ENCODE measurements at places on chromosomes 7 and 10.

GRCh38 chr10:47063858-47064257, 152.6 kb downstream of the PTPN20 start:
- no peak for DNase-seq

DNA sequence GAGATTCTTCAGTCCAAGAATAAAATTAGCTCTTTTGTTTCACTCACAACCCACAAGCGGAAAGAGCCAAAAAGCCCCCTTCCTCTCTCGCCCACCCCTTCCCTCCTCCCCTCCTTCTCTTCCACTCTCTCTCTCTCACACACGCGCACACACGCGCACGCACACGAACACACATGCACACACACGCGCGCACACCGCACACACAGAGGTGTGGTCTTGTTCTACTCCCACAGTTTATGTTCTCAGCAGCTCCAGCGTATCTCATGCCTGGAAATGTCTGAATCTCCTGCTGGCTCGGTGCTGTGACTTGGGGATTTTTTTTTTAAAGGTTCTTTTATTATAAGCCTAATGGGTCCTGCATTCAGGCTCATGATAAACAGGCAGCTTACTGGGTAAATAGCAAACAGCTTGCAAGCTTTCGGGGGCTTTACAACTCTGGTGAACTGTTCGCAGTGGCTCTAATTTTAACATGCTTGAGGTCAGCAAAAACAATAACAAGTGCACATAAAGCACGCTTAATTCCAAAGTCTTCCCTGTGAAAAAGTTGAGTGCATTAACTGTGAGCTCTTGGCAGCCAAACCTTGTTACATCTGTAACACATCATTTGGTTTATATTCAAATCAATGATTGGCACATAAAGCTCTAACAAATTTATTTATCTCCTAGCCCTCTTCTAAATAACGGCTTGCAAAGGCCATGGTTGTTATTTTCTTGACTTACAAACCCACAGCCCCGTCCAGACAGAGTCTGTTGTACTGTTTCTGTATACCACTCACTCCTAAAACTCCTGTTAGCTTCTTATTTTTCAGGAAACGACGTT, 424.1 kb upstream of the MGMT start:
- no peak for DNase-seq

DNA sequence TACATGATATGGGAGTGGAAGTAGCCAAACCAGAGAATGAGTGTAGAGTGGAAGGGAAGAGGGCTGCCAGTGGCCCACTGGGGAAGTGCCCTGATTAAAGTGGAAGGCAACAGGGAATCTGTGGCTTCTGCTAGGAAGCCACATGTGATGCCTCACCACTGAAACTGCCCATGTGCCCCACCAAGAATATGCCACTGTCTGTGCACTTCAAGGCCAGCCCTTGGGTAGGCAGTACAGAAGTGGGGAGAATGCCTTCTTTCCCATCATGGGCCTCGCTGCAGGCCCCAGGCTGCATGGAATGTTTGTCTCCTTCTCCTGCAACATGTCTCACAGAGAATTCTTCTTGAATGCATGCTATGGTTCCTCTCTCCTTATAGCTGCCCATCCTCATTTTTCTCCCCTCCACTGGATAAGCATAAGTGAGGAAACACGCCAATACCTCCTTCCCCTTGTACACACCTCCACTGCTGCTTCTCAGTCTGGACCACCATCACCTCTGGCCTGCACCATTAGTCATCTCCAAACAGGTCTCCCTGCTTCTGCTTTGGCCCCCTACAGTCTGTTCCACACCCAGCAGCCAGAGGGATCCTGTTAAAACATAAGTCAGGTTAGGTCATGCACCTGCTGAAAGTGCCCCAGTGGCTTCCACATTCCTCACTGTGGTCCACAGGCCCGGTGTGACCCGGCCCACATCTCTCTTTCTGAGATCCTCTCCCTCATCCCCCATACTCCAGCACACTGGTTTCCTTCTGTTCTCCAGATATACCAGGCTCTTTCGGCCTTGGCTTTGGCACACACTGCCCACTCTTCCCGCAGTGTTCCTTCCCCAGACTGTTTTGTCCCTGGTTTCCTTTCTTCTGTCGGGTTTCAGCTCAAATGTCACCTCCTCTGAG, 37.1 kb downstream of the SNX10 start:
- DNase-seq: no peak

DNA sequence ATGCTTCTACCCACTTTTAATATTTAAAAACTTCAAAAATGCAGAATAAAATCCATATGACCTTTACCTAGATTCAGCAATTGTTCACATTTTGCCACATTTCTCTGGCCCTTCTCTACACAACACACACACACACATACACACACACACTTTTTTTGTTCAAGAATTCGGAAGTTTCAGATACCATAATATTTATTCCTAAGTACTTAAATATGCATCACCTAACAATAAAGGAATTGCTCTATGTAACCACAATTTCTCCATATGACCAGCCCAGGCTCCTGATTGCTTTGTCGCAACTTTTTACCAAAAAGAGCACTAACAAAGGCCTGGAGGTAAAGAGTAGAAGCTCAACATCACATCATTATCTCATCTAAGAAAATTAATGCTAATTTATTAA, 106.6 kb downstream of the FAS start:
- DNase-seq: no peak

All from activated T-cell treated with anti-CD3 and anti-CD28 coated beads for 1 hour (primary cell).